Fibroblast of the conjunctiva (primary cell): ENCODE measurements at places on chromosomes 2 and 18.

GRCh38 chr2:157447741-157448140 lies 3.9 kb upstream of the CYTIP start:
- DNase-seq = no peak

GRCh38 chr2:20880221-20880771 lies 57.4 kb upstream of the LDAH start:
- DNase-seq = no peak

DNA sequence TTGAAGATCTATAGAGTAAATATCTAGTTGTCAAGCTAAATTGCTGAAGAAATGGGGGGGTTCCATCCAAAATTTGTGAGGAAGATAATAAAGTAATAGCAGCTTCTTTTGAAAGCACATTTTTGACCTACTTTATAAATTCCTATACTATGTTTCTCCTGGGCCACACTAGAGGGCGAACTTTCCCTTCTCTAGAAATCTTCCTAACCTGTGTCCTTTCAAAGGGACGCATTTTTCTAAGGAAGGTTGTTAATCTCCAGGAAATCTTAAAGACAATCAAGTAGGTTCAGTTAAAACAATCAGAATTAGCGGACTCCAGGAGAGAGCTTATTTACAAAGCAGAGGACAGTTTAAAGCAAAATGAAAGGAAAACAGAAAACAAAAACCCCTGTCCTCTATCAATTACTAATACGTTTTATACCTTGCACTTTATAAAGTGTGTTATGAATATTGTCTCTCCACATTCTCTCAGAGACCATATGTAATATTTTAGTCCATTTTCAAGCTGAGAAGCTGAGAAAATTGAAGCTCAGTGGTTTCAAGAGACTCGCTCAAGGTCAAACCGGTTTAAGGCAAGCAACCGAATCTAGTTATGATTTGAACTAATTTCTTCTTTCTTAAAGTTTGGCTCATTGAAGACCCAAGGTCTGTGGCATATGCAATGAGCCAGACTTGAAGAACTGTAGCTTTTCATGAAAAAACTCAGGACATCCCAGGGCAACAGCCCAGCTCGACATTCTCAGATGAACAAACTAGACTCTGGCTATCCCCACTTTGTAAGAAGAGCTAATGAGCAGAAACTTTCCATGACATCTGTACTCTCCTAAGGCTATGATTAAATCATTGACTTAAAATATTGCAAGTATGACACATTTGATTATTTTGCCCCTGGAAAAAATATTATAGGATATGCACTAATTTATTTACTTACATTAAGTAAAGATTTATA lies 273.6 kb downstream of the PAX3 start:
- peak; percentile 30 for DNase-seq

DNA sequence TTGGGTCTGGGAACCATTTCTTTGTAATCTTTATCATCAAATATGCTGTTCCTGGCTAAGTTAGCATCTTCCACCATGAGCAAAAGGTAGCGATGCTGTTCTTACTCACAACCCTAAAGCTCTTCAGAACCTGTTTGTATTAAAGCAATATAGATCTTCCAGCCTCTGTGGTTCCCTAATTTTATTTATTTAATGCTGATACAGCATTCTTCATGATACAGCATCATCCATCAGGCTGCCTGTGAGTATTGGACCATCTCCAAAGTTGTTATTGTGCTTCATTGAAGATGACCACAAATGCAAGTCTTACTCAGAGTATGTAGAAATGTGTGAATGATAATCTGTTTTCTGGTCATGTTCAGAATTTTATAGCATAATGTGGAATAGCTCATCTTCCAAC lies 40.9 kb upstream of the CTLA4 start:
- no peak for DNase-seq
